ENCODE measurements at places on chromosomes 5 and 9.

DNA sequence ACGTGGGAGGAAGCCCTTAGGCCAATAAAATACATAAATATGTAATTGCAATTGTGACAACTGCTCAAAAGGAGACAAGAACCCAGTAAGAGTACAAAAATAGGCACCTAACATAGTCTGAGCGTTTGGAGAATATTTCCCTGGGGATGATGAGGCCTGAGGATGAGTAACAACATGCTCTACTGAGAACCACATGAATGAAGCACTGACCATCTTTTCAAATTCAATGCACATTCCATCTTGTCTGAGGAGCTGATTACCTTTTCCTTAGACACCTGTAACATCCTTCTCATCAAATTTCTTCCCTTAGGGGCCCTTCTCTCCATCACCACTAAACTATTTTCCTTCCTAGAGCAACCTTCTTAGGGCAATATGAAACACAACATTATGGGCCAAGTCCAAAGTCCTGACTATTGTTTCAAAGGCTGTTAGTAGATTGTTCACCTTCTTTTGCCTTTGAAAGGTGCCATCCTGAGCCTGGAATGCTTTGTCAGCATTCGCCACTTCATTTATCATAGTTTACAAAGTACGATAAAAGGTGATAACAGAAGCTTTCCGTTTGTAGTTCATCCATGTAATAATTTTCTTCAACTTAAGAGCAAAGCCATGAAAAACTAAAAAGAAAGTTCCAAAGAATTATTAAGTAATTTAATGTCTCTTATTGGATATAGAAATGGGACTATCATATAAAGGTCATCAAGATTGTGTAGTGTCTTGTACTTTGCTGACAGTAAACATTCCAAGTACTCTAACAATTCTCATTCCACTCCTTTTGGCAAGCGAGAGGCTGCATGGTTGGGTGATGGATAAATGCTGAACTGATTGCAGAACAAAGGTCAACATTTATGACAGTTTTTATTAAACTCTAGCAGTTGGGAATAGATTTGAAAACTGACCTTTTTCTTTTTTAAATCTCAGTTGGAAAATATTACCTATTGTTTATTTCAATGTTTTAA, 471.3 kb downstream of the PDE4D start:
- DNase-seq: no peak

DNA sequence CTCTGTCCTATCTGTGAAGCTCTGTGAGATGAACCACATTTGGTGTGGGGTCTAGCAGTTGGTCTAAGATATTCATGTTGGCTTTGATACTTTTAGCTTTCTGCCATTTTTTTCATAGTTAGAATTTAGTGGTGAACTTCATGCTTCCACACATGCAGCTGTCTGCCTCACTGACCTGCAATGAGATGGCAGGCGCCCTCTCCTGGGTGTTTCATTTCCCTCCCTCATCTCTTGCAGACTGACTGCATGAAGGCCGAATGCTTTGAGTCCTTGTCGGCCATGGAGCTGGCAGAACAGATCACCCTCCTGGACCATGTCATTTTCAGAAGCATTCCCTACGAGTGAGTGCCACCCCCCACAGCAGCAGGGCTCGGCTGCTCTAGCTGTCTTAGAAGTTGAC, 26.1 kb upstream of the CKMT2 start:
- DNase-seq: no peak

- no peak for DNase-seq
Observed at GRCh38 chr5:101783241-101784013, 512.7 kb downstream of the SLCO4C1 start.

DNA sequence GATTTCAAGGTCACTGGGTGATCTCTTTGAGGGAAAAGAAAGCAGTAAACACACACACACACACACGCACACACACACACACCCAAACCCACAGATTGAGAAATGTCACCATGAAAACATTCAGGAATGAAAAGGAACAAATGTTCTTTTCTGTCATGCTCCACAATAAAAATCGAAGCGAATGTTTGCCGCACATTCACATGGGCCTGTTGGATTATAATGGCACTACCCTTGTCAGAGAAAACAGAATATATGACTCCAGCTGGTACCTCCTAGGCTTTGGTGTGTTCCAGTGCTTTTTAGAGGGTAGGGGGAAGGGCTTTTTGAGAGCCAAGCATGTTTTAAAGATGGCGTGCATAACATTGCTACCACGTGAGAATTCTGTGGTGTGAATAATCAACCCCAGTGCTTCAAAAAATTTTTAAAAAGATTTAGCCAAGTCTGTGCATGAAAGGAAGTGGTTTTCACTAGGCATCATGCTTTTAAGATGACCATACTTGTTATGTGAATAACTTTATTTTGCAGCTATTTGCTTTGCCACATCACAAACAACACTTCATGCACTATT, 120.8 kb upstream of the ZNF608 start:
- no peak for DNase-seq

DNA sequence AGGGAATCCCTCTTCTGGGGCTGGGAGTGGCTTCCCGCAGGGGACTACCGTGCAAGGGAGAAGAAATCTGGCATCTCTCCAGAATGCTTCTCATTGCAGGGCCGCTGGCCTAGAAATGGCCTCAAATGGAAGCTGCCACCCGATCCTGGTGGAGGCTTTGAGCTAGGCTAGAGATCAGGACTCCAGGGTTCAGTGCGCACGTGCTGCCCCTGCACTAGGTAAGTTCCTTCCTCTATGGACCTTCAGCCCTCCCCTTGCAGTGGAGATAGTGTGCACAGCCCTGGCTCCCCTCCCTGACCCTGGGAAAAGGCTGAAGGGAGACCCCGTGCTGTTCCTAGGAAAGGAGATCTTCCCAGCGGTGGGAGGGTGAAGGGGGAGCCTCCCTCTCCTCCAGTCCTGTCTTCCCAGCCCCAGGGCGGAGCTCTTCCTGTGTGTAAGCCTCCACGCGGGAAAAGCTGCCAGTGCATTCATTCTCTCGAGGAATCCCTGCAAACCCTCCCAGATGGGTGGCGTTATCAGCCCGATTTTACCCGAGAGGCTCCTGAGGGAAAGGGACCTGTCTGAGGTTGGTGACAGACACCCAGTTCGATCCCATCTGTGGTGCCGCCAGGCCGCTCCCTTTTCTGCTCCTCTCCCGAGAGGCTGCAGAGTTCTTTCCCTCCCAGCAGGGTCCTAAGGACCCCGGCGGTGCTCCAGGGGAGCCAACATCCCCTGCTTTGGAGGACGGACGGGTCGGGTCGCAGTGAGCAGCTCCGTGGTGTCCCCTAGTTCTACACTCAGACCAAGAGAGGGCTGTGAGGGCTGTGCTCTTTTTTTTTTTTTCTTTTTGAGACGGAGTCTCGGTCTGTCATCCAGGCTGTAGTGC, 1.4 kb upstream of the CERCAM start:
- peak; percentile 54 for DNase-seq

- DNase-seq: no peak
Observed at GRCh38 chr5:6338871-6339270, 39.5 kb downstream of the MED10 start.

GRCh38 chr5:72509401-72509800, 2.2 kb upstream of the ZNF366 start:
- DNase-seq: no peak
